ENCODE measurements at places on chromosomes 6 and 20.

DNA sequence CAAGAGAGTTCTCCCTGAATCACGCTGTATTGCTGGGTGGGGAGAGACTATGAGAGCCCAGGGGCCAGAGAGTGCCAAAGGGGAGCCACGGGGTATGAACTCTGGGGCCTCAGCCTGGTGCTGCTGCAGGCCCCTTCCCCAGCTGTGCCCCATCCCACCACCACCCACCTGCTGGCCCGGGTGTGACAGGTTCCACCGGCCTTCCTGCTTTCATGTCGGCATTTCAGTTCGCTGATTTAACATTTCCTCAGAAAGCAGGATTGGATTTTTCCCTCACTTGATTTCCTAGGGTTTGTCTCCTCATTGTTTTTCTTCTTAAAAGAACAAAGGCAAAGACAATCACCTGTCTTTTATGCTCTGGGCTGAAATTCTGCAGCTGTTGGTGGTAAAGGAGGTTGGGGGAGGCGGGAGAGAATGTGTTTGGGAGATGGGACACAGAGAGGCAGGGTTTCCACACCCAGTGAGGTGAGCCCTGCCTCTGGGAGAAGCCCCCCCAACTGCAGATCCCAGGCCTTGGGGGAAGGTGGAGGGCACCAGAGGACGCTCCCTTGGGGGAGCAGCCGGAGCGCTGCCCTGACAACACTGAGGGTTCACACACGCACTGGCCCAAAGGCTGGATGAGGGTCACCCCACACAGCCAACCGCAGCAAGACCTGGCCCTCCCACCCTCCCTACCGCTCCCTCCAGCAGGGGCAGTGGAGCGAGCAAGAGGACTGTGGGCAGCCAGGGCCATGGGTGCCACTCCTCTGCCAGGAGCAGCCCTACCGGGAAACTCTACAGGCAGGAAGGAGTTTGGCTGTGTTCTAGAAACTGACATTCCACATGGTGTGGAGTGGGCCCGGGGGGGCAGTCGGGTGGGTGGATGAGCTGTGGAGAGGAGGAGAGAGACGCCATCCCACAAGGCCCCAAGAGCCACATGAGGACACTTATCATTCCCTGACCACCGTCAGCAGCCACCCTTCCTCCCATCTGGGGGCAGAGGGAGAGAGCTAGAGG, 10.5 kb upstream of the MLN start:
- no peak for DNase-seq

DNA sequence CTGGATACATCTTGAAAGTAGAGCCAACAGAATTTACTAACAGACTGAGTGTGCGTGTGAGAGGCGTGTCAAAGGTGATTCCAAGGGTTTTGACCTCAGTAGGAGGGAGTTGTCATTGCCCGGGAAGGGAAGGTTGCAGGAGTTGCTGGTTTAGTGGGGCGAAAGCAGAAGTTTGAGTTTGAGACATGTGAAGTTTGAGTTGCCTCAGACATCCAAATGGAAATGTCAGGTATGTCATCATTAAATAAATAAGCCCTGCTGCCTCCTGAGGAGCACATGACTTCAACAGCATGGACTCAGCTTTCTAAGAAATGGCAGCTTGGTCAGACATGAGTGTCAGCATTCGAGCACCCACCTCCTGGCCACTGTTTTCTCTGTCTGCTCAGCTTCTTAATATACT, 26.6 kb upstream of the TGM2 start:
- DNase-seq = no peak

- DNase-seq = no peak
Observed at GRCh38 chr6:82904860-82905259, 160.8 kb downstream of the UBE3D start.

DNA sequence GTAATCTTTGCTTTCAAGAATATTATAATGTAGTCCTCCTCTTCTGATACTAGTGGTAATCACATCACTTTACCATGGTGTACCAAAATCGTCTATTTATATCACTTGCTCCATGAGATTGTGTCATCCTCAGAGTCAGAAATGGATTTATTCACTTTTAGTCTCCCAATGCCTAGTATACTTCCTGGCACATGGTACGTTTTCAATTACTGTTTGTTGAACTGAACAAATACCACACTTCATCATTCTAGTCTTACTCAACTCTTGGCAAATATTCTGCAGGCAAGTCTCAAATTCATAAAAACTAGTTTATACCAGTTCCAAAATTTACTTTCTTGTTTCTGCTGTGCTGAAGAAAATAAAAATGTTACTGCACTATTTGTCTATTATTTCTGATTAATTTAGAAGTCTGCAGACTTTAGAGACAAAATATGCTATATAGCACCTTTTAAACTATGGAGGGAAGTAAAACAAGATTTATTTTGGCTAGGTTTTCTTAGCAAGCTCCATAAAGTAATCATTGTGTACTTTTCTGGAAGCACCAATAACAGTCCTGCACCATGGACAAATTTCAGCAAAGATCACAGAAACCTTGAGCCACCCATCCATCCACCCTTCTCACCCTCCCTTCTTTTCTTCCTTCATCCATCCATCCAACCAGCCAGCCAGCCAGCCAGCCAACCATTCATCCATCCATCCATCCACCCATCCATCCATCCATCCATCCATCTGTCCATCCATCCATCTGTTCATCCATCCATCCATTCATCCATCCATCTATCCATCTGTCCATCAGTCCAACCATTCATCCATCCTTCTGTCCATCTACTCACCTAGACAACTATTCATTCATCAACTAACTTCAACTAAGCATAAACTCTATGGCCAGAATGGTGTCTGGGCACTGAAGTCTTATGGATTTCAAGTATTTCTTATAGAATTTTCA, 102.1 kb upstream of the STMND1 start:
- no peak for DNase-seq

DNA sequence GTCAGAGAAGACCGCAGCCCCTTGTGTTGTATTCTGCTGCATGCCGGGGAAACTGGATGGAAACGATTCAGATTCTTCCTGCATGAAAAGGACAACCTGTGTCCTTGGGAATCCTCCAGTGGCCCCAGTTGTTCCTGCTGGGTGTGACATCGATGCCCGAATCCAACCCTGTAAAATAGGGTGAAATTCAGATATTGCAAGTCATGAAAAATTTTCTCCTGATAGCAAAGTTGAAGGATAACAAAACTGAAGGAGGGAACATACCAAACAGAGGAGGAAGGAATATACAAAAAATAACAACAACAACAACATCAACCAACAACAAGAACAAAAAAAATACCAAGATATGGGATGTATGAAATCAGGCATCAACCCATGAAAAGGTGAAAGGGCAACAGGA, 28.3 kb upstream of the HLA-E start:
- DNase-seq = no peak

GRCh38 chr6:36138667-36139066, 8.4 kb downstream of the MAPK13 start:
- no peak for DNase-seq

DNA sequence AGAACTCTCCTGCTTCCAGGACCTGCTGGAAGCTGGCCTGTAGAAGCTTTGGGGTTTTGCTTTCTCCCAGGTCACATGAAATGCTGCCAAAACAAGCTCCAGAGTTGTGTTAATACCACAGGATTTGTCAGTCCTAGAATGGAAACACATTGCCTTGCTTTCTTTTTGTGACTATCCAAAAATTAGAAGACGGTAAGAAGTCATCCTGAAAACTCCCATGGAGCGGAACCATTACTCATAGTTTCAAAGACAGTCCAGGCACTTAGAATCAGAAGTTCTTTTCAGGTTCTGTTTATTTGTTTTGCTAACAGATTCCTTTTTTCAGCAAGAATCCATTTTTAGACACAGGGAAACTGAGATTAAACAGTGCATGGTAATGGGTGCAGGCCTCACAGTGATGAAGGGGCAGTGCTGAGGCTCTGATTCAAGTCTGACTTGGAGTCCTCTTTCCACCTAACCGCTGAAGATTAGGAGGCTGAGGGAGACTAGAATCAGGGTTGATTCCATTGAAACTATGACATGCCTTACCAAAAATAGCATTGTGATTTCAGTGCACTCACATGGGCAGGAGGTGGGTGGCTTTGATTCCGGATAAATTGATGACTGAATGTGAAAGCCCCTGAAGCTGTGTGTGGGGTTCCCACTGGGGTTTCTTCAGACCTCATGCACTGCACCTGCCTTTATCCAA, 72.2 kb upstream of the NAA20 start:
- DNase-seq = no peak

GRCh38 chr6:113120582-113121285, 736.4 kb upstream of the MARCKS start:
- DNase-seq = peak; percentile 75
